CD4-positive, alpha-beta T cell treated with Interleukin-15 for 1 hour (primary cell): ENCODE measurements at places on chromosomes 6 and 20.

DNA sequence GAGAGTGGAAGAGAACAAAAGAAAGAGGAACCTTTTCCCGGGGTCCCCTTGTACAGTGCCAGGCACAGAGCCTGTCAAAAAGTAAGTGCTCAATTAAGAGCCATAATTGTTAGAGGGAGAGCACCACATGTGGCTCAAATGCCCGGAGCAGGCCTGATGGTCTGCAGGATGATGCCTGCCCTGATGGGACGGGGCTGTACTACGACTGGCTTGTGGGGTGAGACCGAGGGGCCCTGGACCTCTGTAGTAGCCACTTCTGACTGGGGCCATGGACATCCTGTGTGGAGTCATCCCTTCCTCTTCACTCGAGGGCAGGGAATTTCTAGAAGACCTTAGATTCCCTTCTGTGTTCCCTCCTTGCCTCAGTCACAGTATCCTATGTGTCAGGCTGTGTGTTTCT lies 47.9 kb downstream of the KCNK5 start:
- no peak for DNase-seq

DNA sequence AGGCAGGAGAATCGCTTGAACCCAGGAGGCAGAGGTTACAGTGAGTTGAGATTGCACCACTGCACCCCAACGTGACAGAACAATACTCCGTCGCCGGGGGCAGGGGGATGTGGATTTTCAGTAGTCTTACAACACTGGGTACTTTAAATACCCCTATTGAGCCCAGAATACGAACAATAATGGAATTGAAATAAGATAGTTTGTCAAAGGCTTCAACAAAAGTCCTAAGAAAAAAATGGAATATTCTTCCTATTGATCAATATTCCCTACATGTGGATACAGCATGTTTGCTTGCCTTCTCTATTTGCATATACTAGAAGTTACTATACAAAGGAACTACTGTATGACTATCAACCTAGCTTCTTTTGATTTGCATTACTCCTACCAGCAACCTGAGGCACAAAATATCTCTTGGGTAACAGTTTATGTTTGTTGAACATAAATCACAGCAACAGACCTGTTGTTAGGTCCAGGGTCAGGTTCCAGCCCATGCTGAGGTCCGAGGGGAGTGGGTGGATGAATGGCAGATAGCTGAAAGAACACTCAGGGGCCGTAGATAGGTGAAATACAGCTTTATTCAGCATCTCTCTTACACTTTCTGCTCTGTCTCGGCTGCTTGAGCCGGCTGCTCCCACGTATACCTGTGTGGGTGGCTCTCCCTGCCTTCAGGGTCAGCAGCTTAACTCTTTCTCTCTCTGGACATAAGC lies 23.8 kb downstream of the MAN1A1 start:
- no peak for DNase-seq

DNA sequence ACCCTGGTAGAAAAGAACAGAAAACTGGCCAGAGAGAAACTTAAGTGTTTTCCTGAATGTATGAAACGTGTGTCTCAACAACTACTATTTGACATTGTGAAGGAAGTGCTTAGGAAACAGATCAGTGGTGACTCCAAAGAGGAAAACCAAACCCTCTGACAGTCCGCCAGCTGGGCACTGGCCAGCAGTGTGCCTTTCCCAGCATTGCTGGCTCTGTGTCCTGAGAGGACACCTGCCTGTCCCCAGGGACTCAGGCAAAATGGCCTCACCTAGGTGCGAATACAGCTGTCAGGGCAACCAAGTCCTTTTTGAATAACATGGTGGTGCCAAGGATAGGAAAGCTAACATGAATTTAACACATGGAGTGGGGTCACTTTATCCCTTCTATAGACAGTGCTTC lies 72.5 kb downstream of the NDUFAF5 start:
- no peak for DNase-seq

- DNase-seq, result no peak
Measured at GRCh38 chr20:38270869-38271605, 10.5 kb upstream of the KIAA1755 start.

DNA sequence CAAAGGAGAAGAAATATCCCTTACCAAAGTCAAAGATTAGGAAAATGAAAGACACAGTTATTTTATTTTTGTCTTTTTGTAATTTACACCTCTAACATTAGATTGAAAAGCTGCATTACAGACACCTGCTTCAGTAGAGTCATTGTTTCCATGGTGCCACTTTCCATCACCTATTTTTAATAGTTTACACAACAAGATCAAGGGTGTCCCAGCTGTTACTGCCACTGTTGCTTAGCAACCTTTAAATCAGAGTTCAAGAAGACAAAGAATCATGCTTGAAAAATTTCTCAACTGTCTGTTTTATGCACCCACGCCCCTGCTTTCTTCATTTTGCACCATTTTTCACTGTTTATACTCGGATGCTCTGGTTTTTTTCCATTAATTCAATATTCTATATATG lies 668.2 kb upstream of the GJE1 start:
- DNase-seq, result peak; percentile 18

- DNase-seq, result no peak
Measured at GRCh38 chr20:52039790-52040189, 151.8 kb downstream of the ZFP64 start.

DNA sequence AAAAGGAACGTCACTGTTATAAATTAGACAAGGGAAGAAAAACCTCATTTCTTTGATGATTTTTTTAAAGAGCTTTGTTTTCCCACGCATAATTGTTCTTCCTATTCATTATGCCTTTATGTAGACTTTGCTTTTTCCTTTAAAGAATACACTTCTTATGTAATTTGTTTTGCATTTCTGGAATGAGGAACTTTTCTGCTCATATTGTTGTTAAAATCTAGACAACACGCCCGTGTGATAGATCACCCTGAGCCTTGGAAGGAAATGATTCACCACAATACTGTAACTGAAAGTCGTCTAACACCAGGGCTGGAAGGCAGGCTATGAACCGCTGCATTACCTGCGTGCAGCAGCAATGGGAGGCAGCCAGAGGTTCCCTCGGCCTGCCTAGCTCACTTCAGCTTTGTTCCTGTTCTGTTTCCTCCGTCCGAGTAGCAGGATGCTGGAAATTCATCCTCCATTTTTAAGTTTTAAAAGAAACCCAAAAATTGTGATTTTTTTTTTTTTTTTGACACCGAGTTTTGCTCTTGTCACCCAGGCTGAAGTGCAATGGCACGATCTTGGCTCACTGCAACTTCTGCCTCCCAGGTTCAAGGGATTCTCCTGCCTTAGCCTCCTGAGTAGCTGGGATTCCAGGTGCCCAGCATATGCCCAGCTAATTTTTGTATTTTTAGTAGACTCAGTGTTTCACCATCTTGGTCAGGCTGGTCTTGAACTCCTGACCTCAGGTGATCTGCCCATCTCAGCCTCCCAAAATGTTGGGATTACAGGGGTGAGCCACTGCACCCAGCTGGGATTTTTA lies 49.6 kb upstream of the ZNF217 start:
- DNase-seq, result peak; percentile 74

GRCh38 chr20:23655491-23656211 lies 17.9 kb upstream of the CST3 start:
- DNase-seq, result peak; percentile 59
